NCI-H1417 treated with DMSO at 0.1 percent for 48 hours (cell line): ENCODE measurements at places on chromosomes 7 and 10.

GRCh38 chr10:86121200-86121599, 245.4 kb downstream of the GRID1 start:
- DNase-seq, result no peak

DNA sequence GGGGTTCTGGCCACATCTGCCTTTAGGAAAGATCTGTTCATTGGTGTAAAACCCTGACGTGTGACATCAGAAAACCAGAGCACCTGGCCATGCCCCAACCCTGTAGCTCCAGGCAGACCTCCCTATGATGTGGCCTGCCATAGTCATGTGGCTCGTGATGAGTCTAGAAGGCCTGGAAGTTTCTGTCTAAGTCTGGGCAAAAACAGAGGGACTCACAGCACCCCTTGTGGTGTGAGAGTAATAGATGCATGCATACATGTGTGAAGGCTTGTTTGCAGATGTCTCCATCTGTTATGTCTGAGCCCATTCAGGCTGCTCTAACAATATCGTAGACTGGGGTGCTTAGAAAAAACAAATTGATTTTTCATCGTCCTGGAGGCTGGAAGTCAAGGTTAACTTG, 309.3 kb downstream of the PAXIP1 start:
- DNase-seq, result no peak

DNA sequence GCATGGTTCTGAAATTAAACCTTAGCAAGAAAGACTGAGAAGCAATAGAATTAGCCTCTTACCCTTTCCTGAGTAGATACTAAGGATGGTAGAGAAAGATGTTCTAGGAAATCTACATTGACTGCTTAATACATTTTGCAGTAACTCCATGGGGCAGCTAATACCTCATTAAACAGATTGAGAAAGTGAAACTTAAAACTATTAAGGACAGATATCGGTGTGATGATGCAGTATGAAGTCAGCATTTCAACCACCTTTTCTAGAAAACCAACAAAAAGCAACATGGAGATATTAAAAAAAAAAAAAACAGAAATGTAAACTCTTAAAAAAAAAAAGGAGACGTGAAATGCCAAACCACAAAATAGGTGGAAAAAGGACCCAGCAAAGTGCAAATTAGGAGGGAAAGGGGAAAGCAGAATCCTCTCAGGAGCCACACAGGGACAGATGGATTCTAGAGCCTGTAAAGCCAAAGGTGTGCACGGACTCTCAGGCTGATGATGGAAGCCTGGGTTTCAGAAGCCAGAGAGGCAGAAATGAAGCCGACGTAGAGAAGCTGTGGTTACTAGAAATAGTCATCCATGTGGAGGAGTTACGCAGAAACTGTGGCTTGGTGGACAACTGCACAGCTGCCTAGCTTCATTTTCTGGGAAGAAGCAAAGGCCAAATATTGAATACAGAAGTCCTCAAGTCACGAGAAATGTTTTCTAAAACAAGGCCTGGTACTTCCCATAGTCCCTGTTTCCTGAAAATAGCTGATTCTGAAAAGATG, 38.1 kb upstream of the GPR141 start:
- no peak for DNase-seq

- DNase-seq, result no peak
Measured at GRCh38 chr10:30330497-30331168, 18.4 kb downstream of the MTPAP start.

- no peak for DNase-seq
Measured at GRCh38 chr10:74055383-74056049, 57.6 kb downstream of the VCL start.

GRCh38 chr10:33276282-33276923, 58.1 kb downstream of the NRP1 start:
- DNase-seq, result no peak
